ENCODE measurements at places on chromosomes 6 and 20.

- no peak for DNase-seq
These were observed 46.4 kb downstream of the CD109 start for GRCh38 chr6:73742433-73742832.

DNA sequence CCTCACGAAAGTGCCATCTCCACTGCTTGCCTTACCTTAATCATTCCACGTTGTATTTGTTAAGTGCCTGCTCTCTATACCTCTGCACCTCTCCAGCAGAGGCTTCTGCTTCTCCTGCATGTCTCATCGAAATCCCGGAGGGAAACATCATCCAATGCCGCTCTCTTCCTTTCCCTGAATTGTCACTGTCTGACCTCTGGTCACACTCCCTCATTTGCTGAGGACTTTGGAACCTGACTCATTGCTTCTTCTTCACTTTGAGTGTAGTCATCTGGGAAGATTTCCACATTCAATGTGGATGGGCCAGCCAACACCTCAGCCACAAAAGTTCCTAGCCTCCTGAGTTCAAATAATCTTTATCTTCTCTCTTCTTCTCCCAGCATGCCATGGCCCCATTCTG, 78.9 kb upstream of the BEND6 start:
- DNase-seq, result no peak

- DNase-seq, result no peak
These were observed 40.3 kb upstream of the XRN2 start for GRCh38 chr20:21262812-21263211.

DNA sequence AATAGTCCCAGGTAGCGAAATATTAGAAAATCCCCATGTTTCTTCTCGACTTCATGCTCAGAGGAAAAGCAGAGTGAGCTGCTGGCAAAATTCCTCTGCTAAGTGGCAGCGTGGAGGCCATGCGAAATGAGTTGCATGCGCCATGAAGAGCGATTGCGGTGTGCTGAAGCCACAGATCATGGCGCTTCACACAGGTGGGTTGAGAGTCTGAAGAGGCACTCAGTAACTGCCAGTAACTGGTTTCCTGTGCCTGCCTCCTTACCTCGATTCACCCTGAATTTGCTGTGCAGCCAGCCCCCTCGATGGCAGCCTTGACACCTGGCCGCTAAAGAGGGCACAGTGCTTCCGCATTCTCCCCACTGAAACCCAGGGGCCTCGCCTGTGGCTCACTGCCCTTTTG, 301.5 kb downstream of the NRN1 start:
- DNase-seq, result no peak

GRCh38 chr6:127966616-127967015, 65.8 kb upstream of the THEMIS start:
- no peak for DNase-seq

DNA sequence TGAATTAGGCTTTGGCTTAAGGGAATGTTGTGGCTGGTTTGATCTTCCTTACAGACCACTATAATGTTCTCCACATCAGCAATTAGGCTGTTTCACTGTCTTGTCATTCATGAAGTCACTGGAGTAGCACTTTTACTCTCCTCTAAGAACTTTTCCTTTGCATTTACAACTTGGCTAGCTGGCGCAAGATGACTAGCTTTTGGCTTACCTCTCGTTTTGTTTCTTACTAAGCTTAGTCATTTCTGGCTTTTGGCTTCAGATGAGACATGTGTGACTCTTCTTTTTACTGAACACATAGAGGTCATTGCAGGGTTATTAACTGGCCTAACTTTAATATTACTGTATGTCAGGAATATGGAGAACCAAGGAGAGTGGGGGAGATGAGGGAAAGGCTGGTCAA, 143.2 kb downstream of the PTCHD4 start:
- no peak for DNase-seq

GRCh38 chr20:13348311-13349234, 127.5 kb downstream of the ISM1 start:
- DNase-seq, result no peak
